Mesenteric fat pad (tissue), 1 donor: ENCODE measurements at places on chromosomes 5 and 9. TPM values are rescaled to one million over a fixed set of nuclear protein-coding genes. Genes with fewer than 3 reads are reported as not detected.

MTX3 gene
- 13.0 TPM for total RNA-seq

GRCh38 chr5:129748913-129749880, 1.3 kb downstream of the MINAR2 start:
- no peak for DNase-seq

PCDHB9 gene
- total RNA-seq: 1.0 TPM

DNA sequence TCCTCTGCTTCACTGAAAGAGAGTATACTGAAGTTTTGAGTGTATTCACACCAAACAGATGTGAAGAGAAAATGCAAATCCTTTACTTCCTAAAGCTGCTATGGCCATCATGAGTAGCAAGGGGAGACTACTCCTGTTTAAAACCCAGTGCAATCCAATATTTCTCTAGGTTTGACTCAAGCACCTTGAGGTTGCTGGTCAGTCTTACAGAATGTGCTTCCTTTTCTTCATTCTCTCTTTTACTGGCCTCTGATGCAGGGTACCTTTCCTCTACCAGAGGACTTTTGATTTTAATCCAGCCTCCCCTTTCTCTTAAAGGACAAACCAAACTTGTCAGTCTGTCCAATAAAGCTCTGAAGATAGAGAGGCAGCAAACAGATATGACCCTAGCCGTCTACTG, 98.1 kb upstream of the TLE4 start:
- no peak for DNase-seq

PDLIM4 gene
- total RNA-seq: 23.1 TPM

- no peak for DNase-seq
Observed at GRCh38 chr5:96924016-96924443, 11.8 kb upstream of the LNPEP start.

DNA sequence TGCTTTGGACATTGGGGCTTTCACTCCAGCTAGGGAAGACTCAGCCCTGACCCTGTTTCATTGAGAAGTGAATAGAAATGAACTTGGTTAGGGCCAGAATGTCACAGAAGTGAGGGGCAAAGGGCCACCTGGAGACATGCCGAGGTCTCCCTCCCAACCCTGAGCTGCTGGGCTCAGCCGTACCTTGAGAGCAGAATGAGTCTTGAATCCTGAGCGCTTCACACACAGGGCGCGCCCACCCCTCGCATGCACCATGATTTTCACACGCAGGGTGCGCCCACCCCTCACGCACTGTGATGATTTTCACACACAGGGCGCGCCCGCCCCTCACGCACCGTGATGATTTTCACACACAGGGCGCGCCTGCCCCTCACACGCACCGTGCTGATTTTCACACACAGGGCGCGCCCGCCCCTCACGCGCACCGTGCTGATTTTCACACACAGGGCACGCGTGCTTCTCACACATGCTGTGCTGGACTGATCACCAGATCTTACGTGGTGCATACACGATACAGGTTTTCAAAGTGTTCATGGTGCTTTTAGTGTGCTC, 99.0 kb downstream of the EHMT1 start:
- DNase-seq: peak; percentile 72

- DNase-seq: no peak
Observed at GRCh38 chr5:30100148-30100713, 1093.3 kb upstream of the CDH6 start.

DNA sequence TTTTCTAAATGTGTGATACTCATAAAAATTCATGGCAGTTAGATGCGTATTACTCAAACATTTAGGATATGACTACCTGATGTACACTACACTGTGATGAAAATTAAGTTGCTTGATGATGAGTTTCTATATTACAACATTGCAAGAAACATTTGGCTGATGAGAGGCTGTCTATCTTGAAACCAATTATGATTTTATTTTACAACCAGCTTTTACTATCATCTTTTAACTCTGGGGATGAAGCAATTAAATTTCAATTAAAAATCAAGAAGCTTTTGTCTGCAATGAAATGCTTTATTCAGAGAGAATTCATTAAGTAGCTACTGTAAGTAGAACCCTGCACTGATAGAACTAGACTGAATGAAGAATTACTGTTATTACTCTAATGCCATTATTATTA, 500.4 kb downstream of the KCTD16 start:
- no peak for DNase-seq

GRCh38 chr9:109419531-109419930, 78.6 kb downstream of the PTPN3 start:
- DNase-seq: no peak

LARP1 gene
- 202 TPM for total RNA-seq

GRCh38 chr5:54793468-54794134, 191.8 kb downstream of the ESM1 start:
- no peak for DNase-seq

DNA sequence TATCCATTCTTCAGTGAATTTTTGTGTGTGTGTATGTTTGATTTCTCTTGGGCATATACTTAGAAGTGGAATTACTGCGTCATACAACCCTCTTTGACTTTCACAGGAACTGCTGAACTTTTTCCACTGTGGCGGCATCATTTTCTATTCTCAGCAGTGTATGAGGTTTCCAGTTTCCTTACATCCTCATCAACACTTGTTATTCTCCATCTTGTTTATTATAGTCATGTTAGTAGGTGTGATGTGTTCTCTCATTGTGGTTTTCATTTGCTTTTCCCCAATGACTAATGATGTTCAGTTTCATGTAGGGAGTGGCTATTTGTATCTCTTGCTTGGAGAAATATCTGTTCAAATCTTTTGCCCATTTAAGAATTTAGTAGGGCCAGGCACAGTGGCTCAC, 2.6 kb downstream of the ZNF79 start:
- DNase-seq: no peak

DNA sequence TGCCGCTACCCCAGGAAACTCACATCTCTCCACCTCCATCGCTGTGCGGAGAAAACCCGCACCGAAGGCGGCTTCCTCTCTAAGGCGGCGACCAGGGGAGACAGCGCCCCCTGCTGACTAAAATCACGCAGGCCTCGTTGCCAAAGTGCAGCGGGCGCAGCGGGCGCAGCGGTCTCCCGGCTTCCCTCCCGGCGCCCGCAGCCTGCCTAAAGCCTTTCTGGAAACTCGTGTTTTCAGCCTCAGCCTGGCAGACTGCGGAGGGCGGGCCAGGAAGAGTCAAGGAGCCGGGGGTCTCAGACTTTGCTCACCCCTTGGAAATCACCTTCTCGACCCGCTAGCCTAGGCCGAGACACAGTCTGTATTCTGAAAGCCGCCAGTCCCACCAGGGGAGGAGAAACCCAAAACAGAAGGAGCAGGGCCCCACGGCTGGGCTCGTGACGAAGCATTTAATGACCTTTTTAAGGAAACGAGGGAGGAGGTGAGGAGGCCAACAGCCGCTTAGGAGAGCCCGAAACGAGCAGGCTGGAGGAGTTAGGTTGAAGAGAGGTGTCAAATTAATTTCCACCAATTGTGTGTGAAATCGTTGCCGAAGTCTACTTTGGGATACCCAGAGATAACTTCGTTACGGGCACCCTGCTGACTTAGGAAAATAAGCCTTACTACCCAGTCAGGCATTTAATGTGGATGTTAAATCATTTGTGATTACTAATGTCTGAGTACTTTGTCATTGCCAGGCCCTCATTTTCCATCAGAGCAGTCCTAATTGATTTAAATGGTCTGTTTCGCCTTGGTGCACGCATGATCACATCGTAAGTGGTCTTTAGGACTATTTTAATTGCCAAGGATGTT, 7.3 kb upstream of the FOXB2 start:
- DNase-seq: no peak

GRCh38 chr9:20325008-20325407, 297.3 kb downstream of the MLLT3 start:
- DNase-seq: no peak

DNA sequence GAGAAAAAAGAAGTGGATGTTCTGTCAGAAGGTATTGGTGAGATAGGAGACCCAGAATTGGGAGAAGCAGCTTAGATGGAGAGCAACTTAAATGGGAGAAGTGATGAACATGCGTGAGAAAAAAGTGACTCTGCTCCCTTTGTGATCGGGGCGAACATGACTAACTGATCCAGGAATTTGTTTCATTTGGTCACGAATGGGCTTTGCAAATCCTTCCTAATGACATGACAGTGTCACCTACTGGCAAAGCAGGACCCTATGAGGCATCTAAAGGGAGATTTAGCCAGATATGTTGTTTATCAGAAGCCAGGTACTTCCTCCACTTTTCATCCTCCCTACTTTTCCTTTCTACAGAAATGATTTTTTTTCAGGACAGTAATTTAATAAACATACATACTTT, 787.4 kb upstream of the RGMB start:
- DNase-seq: no peak

DIRAS2 gene
- not detected for total RNA-seq

- no peak for DNase-seq
Observed at GRCh38 chr9:134293031-134293521, 33.2 kb upstream of the RXRA start.

GRCh38 chr9:17807613-17808282, 228.9 kb downstream of the SH3GL2 start:
- DNase-seq: no peak

DNA sequence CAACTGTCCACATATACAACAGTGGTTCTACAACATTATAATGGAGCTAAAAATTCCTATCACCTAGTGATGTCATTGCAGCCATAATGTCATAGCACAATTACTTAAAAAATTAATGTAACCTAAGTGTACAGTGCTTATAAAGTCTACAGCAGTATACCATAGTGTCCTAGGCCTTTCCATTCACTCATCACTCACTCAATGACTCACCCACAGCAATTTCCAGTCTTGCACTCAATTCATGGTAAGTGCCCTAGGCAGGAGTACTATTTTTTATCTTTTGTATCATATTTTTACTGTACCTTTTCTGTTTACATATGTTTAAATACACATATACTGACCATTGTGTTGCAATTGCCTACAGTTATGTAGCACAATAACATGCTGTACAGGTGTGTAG, 9.6 kb upstream of the PUM3 start:
- no peak for DNase-seq

GRCh38 chr9:132798817-132799790, 79.0 kb downstream of the AK8 start:
- DNase-seq: peak; percentile 80

DNA sequence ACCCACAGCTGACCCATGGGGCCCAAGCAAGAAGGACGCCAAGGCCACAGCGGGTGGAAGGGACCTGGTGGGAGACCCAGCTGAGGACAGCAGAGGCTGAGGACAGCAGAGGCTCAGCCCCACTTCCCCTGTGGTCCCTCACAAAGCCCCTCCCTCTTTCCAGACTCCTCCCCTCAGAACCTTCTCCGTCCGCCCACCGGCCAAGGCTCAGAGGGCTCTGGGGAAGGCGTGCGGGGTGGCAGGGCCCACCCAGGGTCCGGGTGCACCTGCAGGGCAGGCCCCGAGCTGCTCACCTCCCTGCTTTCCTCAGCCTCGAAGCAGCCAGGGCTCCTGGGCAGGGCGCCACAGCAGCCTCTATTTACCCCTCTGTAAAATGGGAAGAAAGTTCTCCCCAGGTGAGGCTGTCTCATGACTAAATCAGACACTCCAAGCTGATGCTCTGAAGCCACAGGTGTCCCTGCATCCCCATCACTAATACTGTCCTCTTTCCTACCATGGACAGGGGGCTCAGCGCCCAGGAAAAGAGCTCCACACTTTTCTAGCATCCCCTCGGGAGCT, 137.9 kb upstream of the PPP1R26 start:
- no peak for DNase-seq

- DNase-seq: no peak
Observed at GRCh38 chr5:38634568-38635369, 78.3 kb upstream of the LIFR start.

PCDHB3 gene
- 3.6 TPM for total RNA-seq

GRCh38 chr9:134570711-134571325, 70.8 kb upstream of the COL5A1 start:
- peak; percentile 82 for DNase-seq

DNA sequence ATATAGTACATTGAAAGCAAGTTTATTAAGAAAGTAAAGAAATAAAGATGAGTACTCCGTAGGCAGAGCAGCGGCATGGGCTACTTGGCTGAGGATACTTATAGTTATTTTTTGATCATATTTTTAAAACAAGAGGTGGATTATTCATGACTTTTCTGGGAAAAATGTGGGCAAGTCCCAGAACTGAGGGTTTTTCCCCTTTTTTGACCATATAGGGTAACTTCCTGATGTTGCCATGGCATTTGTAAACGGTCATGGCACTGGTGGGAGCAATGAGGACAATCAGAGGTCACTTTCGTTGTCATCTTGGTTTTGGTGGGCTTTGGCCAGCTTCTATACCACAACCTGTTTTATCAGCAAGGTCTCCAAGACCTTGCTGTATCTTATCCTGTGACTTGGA, 5.2 kb upstream of the BASP1 start:
- no peak for DNase-seq

- no peak for DNase-seq
Observed at GRCh38 chr5:111111956-111112355, 19.8 kb downstream of the WDR36 start.

DNA sequence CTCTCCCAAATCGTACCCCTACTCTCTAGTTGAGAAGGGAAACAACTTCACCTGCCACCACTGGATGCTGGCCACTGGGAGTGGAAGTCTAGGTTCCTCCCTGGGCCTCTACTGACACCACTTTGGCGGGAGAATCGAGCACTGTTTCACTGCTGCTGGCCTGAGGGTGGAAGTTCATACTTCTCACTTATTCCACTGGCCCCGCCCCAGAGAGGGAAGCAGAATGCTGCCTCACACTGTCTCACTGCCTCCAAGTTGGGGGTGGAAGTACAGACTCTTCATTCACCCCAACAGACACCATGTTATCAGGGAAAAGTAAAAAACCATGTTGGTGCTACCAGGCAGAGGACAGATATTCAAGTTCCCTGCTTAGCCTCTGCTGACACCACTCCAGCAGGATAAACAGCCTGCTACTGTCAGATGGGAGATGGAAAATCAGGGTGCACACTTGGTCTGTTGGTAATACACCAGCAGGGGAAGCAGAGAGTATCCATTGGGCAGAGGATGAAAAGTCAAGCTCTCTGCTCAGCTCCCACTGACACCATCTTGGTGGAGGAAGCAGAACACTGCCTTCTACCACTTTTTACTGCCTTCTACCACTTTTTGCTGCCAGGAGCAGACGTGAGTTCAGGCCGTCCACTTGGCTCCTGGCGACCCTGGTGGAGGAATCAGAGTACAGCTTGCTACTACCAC, 159.4 kb downstream of the SIL1 start:
- DNase-seq: no peak

DNA sequence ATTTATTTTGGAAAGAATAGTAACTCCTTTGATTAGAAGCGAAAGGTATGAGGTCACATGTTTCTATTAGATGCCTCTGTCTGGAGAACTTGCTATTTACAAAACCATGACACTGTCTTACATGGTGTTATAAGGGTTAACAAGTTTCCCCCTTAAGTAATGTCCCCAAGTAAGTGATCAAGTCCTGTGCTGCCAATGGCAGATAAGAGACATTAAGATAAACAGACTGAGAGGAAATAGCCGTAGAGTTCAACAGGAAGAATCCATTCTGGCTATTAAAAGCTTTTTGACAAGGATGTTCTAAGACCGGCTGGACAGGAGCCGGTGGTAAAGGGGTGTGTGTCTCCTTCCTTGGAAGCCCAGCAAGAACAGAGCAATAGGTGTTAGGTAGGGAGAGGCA, 257.5 kb downstream of the GADD45G start:
- DNase-seq: no peak

DNA sequence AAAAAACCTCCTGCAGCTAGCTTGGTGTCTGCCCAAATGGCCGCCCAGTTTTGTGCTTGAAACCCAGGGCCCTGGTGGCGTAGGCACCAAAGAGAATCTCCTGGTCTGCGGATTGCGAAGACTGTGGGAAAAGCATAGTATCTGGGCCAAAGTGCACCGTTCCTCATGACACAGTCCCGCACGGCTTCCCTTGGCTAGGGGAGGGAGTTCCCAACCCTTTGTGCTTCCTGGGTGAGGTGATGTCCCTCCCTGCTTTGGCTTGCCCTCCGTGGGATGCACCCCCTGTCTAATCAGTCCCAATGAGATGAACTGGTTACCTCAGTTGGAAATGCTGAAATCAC, 83.0 kb upstream of the JAK2 start:
- DNase-seq: no peak

CLIC3 gene
- 1.6 TPM for total RNA-seq
